Bladder microvascular endothelial cell (primary cell): ENCODE measurements at places on chromosomes 16 and 17. TPM values are rescaled to one million over a fixed set of nuclear protein-coding genes. Genes with fewer than 3 reads are reported as not detected.

Gene KRT9
- total RNA-seq = 0.06 TPM in 1 of 2 replicates, not detected in the other

Gene MMP28
- 11.0 and 11.3 TPM in 2 replicates for total RNA-seq

Gene MAP2K6
- total RNA-seq = 2.9 and 4.7 TPM in 2 replicates

Gene LPCAT2
- 23.9 and 24.3 TPM in 2 replicates for total RNA-seq

Gene CCL4
- not detected in 2 replicates for total RNA-seq

Gene PIK3R5
- not detected in 2 replicates for total RNA-seq

Gene CSH2
- total RNA-seq = not detected in 2 replicates

Gene ANKRD40CL
- total RNA-seq = not detected in 2 replicates

Gene KCNH6
- 0.06 TPM in 1 of 2 replicates, not detected in the other for total RNA-seq

Gene CFAP52
- total RNA-seq = not detected in 2 replicates

Gene CDRT4
- 1.8 and 4.9 TPM in 2 replicates for total RNA-seq

Gene OR3A3
- total RNA-seq = not detected in 2 replicates

Gene RUNDC3A
- 0.25 and 0.32 TPM in 2 replicates for total RNA-seq

Gene INCA1
- total RNA-seq = 0.25 and 0.32 TPM in 2 replicates

Gene DNAI2
- not detected in 2 replicates for total RNA-seq

Gene CEMP1
- total RNA-seq = not detected in 2 replicates

Gene G6PC3
- total RNA-seq = 13.1 and 29.1 TPM in 2 replicates

Gene CFAP97D1
- under 0.01 TPM in 1 of 2 replicates, not detected in the other for total RNA-seq

Gene TM4SF5
- total RNA-seq = not detected in 2 replicates

Gene IRX5
- 0.16 and 0.63 TPM in 2 replicates for total RNA-seq

Gene WNT9B
- total RNA-seq = not detected in 2 replicates

Gene PLLP
- total RNA-seq = 1.6 and 7.4 TPM in 2 replicates

Gene NPIPA5
- 0.49 and 1.6 TPM in 2 replicates for total RNA-seq

Gene MMP25
- under 0.01 and 0.06 TPM in 2 replicates for total RNA-seq

Gene VAT1L
- 3.9 and 13.8 TPM in 2 replicates for total RNA-seq

Gene SPEM3
- total RNA-seq = not detected in 2 replicates

Gene CTRB2
- not detected in 2 replicates for total RNA-seq

Gene CASKIN1
- 0.50 TPM in 1 of 2 replicates, not detected in the other for total RNA-seq

Gene TOM1L1
- 0.57 and 0.97 TPM in 2 replicates for total RNA-seq

Gene CRYM
- total RNA-seq = not detected in 2 replicates

Gene KIF19
- 5.0 and 11.3 TPM in 2 replicates for total RNA-seq

Gene GPR139
- not detected in 2 replicates for total RNA-seq

Gene KRT20
- not detected in 2 replicates for total RNA-seq

Gene TERB1
- 0.06 and 0.16 TPM in 2 replicates for total RNA-seq

Gene ZNF205
- 15.6 and 27.2 TPM in 2 replicates for total RNA-seq

Gene ABCC6
- total RNA-seq = 0.38 TPM in 1 of 2 replicates, not detected in the other

Gene HS3ST3A1
- 0.31 TPM in 1 of 2 replicates, not detected in the other for total RNA-seq
